ENCODE measurements at places on chromosomes 12 and 14.

GRCh38 chr12:58841058-58841798 lies 79.1 kb downstream of the LRIG3 start:
- DNase-seq: no peak

GRCh38 chr12:50638482-50638880 lies 125.4 kb upstream of the ATF1 start:
- DNase-seq: no peak

DNA sequence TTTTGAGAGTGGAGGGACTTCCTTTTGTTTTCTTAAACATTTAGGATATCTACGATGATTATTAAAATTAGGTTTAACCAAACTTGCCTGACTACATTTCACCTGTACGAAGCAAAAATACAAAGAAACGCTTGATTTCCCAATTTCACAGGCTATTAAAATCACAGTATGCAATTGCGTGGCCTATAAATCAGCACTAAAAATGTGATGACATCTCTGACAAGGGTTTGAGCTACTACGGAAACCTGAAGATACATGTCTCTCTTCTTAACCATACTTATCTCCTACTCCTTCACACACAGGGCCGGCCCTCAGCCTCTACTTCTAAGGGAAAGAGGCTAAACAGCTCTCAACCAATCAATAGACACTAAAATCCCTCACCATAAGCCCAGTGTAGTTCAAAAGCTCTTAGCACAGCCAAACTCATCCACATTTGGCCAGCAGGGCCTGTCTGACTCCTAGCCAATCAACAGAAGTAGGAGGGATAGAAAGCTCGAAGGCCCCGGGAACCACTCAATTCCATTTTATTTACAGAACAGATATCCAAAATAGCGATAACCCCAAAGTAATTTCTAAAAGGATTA lies 137.3 kb downstream of the FOXN3 start:
- no peak for DNase-seq

DNA sequence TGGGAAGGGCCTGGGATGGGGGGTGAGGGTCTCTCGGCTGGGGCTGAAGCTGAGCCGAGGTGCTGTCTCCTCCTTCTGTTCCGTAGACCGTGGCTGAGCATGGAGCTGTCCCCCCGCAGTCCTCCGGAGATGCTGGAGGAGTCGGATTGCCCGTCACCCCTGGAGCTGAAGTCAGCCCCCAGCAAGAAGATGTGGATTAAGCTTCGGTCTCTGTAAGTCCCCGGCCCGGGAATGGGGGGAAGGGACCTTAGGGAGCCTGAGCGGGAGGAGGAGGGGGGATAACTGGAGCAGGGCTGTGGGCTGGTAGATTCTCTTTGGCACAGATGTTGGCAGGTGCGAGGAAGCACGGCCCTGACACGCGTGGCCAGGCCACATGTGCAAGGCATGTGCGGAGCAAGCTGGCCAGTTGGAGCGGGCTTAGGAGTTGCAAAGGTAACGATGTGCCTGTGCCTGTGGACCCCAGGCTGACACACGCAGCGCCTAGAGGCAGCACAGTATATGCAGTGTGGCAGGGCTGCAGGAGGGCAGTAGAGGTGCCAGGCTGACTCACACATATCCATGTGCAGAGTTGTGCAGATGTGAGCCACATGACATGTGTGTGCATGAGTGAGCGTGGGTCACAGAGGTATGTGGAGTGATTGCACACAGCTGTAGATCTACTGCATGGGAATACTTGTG lies 512 bp downstream of the PDE1B start:
- DNase-seq: no peak

GRCh38 chr14:69572030-69572840 lies 2.4 kb downstream of the CCDC177 start:
- DNase-seq: no peak

- no peak for DNase-seq
Observed at GRCh38 chr14:59026081-59026480, 162.4 kb upstream of the DAAM1 start.

DNA sequence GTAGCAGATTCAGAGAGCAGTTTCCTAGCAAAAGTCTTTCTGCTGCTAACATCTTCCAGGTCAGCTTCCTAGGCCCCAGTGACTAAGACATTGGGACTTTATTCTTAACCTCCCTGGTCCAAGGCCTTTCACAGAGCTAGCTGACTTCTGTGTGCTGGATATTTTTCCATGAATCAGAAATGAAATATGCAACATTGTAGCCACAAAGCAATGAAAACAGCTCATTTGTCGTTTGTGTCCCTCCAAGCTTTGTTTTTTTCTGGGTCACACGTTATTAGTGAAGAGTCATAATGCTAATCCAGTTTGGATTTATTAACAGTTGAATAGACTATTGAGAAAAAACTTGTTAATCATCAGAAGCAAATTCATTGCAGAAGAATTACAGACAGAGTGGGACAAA lies 82.4 kb downstream of the ARF6 start:
- no peak for DNase-seq

Measured in effector memory CD4-positive, alpha-beta T cell (primary cell).